NCI-H187 treated with DMSO at 0.1 percent for 48 hours (cell line): ENCODE measurements at places on chromosomes 1 and 21.

- no peak for DNase-seq
Observed at GRCh38 chr1:71780681-71781080, 501.7 kb downstream of the NEGR1 start.

GRCh38 chr1:183227422-183228346 lies 41.6 kb downstream of the LAMC2 start:
- no peak for DNase-seq

- DNase-seq: no peak
Observed at GRCh38 chr1:14553711-14554110, 44.8 kb upstream of the KAZN start.

- DNase-seq: no peak
Observed at GRCh38 chr21:34941162-34941561, 107.9 kb downstream of the RUNX1 start.

DNA sequence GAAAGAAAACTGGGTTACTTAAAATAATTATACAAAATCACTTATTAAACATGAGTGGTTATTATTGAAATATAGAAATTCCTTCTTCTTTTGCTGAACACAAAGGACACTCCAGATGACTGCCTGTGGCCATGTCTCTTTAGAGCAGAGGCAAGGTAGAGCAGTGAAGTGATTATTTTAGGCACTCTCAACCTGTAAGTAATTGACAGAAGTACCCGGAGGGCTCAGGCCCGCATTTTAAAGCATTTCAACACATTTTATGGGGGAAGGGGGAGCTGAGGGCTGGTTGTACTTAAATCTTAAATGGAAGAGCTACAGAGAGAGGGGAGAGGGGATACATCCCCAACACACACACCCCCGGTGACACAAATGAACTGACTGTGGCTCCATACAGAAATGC lies 10.2 kb downstream of the OSCP1 start:
- DNase-seq: no peak

DNA sequence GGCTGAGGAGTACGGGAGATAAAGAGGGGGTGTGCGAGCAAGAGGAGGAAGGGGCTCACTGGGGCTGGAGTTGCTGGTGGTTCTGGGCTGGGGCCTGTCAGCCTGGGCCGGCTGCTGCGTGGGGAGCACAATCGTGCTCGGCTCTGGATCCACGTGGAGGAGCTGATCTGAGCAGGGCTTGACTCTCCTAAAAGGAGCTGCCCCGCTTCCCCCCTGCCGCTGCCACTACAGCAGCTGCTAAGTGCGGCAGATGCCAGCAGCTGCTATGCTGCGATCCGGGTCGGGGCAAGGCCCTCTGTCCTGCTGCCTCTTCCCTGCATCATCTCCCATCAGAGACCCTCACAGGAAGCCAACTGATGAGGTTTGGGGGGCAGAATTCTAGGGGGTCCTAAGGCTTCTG lies 165.9 kb downstream of the PCBP3 start:
- DNase-seq: no peak

- DNase-seq: no peak
Observed at GRCh38 chr1:98923667-98924066, 81.0 kb downstream of the PLPPR5 start.

DNA sequence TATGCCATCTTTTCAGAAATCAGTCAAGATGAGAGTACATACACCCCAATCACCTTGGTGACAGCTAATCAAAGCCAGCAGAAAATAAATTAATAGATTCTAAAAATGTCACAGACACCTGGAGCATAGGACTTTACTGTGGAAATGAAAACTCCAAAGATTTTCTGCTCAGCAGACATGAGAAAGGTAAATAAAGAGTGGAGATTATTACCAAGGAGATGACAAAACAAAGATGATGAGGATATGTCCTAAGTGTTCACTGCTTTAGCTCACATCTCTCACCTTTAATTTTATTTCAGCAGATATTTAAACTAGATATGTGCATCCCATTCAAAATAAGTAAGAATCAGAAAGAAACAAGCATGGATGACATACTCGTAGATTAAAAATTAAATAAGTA lies 14.8 kb upstream of the KCNT2 start:
- DNase-seq: no peak
